ENCODE measurements at places on chromosomes 7 and 10.
A peak's percentile ranks its signal among the peaks of the same experiment; 100 is the strongest.

DNA sequence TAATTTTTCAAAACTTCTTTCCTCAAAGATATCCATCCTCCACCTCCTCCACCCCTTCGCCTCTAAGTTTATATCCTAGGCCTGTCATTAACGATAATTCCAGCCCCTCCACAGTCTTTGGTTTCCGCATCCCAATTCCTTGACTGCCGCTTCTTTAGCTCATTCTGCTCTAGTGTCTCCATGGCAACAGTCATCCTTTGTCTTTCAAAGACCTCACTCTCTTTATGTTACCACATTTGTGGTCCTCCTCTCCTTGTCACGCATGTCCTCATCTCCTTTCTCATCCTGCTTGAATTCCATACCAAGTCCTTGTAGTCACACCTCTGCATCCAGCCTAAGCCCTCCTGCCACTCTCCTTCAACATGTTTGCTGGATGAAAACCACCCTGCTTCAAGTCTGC is 511.2 kb upstream of the KLF6 start:
- DNase-seq = no peak

- DNase-seq = peak; percentile 92
Observed at GRCh38 chr7:140876519-140877248, 48.0 kb downstream of the BRAF start.

- DNase-seq = no peak
Observed at GRCh38 chr10:72730479-72730878, 38.5 kb downstream of the MCU start.

GRCh38 chr7:128671992-128672391 is at the start of gene GARIN1A:
Gene GARIN1A, plus strand, starts transcription at chr7:128672292. Its CDS starts 106 bp downstream, at chr7:128672398.
- no peak for DNase-seq

DNA sequence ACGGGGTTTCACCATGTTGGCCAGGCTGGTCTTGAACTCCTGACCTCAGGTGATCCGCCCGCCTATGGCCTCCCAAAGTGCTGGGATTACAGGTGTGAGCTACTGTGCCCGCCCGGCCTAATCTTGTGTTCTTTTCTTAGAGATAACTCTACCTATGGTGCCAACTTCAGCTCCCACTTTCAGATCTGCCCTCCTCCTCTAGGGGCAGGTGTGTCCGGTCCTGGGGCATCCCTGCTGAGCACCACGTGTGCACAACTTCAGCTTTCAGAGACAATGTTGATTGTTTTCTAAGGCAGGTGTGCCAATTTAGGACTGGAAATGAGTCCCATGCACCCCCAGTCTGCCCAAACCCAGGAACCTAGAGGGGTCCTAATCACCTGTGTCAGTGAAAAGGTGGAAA is 18.5 kb upstream of the FXYD4 start:
- DNase-seq = no peak

DNA sequence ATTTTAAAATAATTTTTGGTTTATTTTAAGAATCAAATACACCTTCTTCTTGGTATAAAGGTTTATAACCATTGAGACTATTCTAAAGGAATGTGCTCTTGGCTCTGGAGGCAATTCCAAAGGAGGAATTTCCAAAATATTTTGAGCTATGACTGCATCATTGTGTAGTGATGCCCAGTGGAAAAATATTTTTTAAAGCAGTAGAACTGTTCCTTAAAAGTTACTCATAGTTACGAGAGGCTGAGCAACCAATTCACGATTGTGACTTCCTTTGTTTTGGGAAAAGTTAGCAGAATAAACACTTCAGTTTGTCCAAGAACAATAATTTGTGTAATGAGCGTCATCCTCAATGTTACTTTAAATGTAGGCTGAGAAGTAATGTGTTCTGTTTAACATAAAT is 233.6 kb downstream of the BAMBI start:
- DNase-seq = no peak

DNA sequence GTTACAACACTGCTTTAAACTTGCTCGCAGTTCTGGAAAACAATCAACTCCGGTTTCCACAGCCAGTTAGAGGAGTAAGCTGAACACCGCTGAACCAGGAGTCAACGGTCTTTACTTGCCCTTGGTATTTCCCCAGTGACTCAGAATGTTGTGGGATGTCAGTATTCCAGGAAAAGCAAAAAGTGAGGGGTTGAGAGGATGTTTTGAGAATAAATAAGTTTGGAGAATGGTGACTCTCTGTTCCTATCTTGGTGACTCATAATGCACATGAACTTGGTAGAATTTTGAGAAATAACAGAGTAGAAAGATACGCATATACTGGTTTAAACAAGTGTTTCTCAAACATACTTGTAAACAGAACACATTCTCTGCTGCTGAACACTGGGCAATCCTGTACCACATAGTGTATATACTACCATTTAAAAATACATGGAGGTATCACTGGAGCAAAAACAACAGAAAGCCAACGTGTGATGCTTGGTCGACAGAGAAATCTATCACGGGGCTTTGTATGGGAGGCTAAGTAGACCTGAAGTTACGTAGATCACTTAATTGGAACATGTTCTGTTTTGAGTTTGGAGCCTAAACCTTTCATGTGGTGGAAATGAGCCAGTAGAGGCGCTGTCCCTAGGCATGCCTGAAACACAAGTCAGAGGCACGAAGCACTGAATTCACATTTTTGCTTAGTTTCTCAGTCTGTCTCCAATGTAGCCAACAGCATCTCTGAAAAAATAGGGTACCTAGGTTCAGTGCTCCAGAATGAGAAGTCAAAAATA is 534.3 kb downstream of the PARD3 start:
- DNase-seq = peak; percentile 98

GRCh38 chr10:128915630-128916029 is 551.4 kb upstream of the MGMT start:
- DNase-seq = no peak

- DNase-seq = no peak
Observed at GRCh38 chr7:90604383-90604782, 8.3 kb downstream of the CDK14 start.

DNA sequence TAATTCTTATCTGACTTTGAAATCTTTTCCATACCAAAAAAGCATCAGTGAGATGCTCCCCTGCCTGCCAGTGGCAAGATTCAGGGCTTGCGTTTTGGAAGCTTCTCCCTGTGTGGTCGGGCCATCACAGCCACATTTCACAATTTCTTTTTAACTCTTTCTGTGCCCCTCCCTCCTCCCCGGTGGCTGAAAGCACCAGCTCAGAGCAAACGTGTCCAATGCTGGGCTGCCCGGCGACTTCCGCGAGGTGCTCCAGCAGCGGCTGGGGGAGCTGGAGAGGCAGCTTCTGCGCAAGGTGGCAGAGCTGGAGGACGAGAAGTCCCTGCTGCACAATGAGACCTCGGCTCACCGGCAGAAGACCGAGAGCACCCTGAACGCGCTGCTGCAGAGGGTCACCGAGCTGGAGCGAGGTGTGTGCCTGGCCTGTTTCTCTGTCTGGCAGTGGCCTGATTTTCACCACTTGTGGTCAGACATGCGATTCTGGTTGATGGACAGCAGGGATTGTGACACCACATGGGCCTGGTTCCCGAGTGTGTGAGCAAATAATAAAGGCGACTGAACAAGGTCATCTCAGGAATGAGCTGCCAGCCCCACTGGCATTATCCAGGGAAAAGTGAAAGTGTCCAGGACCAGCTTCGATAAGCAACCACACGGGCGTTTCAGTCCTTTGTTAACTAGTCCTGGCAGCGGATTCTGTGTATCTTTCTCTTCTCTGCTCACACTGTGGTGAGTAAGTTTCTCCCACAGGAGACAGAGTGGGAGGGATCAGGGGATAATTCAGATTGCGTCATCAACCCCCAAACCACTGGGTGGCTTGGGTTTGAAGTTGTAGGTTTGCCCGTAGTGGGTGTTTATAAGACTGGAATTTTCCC is 2.6 kb downstream of the NPTX2 start:
- DNase-seq = peak; percentile 3

- DNase-seq = no peak
Observed at GRCh38 chr10:326894-327635, 191.8 kb downstream of the ZMYND11 start.

DNA sequence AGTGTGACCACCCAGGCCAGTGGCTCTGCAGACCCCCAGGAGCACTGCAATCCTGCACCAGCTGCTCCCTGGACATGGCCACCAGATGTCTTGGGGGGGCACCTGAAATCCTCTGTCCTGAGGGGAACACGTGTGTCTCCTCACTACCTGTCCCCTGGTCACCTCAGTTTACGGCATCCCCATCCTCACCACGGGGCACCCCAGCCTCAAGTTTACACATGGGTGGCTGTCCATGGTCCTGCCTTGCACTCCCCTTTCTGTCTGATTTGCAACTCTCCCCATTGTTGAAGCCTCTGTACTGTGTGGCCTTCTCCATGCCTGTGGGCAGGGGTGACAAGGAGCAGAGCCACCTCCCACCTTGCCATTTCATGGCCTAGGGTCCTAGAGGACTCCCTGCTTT is 67.2 kb downstream of the RAMP3 start:
- DNase-seq = no peak

DNA sequence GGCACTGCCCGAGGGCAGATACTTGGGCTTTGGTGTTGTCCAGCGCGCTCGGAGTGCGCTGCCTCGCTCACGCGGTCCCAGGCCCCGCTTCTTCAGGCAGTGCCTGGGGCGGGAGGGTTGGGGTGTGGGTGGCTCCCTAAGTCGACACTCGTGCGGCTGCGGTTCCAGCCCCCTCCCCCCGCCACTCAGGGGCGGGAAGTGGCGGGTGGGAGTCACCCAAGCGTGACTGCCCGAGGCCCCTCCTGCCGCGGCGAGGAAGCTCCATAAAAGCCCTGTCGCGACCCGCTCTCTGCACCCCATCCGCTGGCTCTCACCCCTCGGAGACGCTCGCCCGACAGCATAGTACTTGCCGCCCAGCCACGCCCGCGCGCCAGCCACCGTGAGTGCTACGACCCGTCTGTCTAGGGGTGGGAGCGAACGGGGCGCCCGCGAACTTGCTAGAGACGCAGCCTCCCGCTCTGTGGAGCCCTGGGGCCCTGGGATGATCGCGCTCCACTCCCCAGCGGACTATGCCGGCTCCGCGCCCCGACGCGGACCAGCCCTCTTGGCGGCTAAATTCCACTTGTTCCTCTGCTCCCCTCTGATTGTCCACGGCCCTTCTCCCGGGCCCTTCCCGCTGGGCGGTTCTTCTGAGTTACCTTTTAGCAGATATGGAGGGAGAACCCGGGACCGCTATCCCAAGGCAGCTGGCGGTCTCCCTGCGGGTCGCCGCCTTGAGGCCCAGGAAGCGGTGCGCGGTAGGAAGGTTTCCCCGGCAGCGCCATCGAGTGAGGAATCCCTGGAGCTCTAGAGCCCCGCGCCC is at the start of gene NPY:
Gene NPY, plus strand, starts transcription at position 294 of the 802 bp plus-strand sequence. CDS start 1,051 bp downstream, outside the sequence.
- DNase-seq = no peak

- DNase-seq = no peak
Observed at GRCh38 chr10:1061930-1062774, 6.0 kb downstream of the WDR37 start.

GRCh38 chr7:14414274-14414986 is 425.0 kb upstream of the ETV1 start:
- peak; percentile 18 for DNase-seq

DNA sequence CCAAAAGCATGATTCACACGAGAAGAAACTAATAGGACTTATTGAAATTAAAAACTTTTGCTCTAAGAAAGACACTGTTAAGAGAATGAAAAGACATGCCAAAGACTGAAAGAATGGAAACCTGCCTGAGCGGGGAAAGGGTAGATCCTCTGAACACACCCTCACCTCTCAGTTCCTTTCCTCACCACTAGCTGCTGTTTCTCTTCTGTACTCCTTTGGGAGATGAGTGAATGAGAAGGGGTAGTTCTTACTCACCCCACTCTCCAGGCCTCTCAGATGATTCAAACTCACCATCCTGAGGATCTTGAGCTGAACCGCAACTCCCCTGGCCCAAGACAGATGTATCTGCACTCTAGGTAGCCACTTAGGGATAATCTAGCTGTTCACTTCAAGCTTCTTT is 41.9 kb downstream of the IQUB start:
- no peak for DNase-seq

DNA sequence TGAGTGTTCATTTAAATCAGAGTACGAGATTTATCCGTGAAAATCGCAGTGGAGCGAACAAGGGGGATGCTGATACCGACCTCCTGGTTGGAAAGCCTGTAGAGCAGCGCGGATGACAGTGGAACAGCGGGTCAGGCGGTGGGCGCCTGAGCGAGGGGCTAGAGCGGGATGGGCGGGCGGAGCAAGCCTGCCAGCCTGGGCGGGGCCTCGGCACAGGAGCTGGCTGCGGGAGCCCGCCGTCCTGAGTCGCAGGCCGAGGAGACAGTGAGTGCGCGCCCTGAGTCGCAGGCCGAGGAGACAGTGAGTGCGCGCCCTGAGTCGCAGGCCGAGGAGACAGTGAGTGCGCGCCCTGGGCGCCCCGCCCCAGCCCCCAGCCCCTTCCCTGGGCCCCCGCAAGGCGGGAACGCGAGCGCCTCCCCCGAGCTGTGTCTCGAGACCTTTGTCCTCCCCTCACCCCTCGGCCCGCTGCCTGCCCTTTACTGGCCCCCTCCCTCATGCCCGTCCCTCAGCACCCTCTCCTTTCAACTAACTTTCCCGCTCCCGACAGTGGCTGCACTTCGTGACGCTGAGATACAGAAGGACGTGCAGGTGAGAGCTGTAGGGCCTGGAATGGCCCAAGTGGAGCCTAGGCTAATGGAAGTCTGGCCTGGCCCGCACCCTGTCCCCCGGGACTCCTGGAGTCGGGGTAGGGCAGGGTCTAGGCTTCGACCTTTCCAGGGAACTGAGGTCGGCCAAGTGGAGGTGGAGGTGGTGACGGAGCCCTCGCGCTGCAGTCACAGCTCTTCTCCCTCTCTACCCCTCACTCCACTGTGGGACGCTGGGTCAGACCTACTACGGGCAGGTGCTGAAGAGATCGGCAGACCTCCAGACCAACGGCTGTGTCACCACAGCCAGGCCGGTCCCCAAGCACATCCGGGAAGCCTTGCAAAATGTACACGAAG is at the start of gene AS3MT:
Gene AS3MT, plus strand, starts transcription at position 213 of the 941 bp plus-strand sequence. Its CDS starts 123 bp downstream, at position 336.
- DNase-seq = no peak

DNA sequence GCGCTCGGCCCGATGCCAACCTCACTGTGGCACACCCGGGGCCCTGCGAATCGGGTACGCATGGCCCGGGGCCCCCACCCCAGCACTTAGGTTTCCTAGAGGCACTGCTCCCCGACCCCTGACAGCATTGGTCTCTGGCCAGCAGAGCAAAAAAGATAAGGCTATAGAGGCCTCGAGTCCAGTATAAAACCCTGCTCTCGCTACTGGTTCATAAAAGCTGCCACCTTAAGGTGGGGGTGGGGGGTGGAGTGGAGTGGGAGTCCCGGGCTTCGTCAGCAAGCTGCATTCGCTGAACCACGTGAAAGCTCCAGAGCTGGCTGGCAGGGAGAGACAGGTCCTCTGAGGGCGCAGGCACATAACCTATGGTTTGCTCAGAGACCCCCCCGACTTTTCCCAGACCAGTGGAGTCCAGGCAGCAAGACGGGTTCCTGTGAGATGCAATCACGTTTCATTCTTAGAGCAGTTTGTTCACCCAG is 1.3 kb downstream of the KAZALD1 start:
- no peak for DNase-seq

- no peak for DNase-seq
Observed at GRCh38 chr7:4729266-4729665, 46.2 kb upstream of the AP5Z1 start.

GRCh38 chr10:127715782-127716378 is 21.1 kb upstream of the FOXI2 start:
- peak; percentile 47 for DNase-seq

- no peak for DNase-seq
Observed at GRCh38 chr7:97798046-97799019, 66.4 kb downstream of the TAC1 start.

All from renal cortical epithelial cell (primary cell).